Hematopoietic multipotent progenitor cell (in vitro differentiated cells): ENCODE measurements at places on chromosomes 4 and X.

GRCh38 chrX:10608099-10608498 is 12.3 kb downstream of the MID1 start:
- no peak for DNase-seq

DNA sequence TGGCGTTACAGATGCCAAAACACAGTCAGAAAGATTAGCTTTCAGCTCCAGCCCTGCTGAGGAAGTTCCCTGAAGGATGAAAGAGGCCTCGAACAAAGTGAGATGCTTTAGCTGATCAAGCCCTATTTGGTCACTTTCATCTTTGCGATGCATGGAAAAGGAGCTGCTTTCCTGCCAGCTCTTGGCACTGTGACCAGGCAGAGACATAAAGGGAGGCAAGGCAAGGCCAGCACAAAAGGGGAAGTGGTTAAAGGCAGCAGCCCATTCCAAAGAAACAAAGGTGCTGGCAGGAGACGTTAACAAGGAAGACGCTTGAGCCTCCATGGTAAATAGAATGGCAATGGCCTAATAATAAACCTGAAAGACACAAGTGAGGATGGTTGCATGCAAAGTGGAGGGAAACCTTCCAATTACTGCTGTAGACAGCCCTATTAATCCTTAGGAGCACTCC is 617.1 kb upstream of the INTU start:
- no peak for DNase-seq

- no peak for DNase-seq
These were observed 540 bp upstream of the HADH start for GRCh38 chr4:107989162-107989536.

GRCh38 chrX:118047446-118048186 is 69.0 kb downstream of the KLHL13 start:
- DNase-seq: no peak

- no peak for DNase-seq
These were observed 149.9 kb downstream of the CHIC2 start for GRCh38 chr4:53914313-53915016.

- DNase-seq: no peak
These were observed 67.0 kb upstream of the RPS6KA3 start for GRCh38 chrX:20333672-20334071.

- no peak for DNase-seq
These were observed 936 bp downstream of the TMEM144 start for GRCh38 chr4:158211222-158211621.

- DNase-seq: peak; percentile 17
These were observed 41.8 kb upstream of the AP1AR start for GRCh38 chr4:112189754-112190153.

GRCh38 chr4:141660880-141661279 is 24.5 kb downstream of the IL15 start:
- DNase-seq: no peak

GRCh38 chr4:1367936-1368289 is 20.9 kb downstream of the UVSSA start:
- no peak for DNase-seq

GRCh38 chr4:54726907-54727306 is 69.2 kb downstream of the KIT start:
- DNase-seq: no peak

DNA sequence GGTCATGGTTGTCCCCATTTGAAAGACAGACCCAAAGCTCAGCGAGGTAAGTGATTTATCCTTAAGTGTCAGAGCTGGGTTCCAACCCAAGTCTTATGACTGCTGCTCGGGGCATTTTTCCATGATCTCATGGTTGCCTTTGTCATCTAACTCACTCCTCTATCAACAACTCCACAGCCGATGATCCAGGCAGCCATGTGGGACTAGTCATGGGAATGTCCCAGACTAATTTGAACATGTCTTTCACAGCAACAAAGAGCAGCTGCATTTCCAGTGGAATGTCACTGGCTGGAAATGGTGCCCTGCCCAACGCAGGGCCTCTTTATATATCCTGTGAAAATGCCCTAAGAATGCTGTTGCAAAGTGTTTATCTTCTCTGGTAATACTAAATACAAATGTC is 284.8 kb upstream of the PPARGC1A start:
- DNase-seq: no peak

DNA sequence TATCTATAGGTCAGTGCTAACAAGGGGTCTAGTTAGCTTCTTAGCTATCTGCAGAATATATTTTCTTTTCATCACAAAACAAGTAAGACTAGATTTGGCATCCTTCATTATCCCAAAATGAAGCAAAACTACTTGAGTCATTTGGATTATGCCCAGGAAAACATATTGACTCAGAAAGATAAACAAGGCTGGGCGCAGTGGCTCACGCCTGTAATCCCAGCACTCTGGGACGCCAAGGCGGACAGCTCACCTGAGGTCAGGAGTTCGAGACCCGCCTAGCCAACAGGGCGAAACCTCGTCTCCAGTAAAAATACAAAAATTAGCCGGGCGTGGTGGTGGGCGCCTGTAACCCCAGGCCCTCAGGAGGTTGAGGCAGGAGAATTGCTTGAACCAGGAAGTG is 18.0 kb upstream of the MND1 start:
- DNase-seq: no peak

DNA sequence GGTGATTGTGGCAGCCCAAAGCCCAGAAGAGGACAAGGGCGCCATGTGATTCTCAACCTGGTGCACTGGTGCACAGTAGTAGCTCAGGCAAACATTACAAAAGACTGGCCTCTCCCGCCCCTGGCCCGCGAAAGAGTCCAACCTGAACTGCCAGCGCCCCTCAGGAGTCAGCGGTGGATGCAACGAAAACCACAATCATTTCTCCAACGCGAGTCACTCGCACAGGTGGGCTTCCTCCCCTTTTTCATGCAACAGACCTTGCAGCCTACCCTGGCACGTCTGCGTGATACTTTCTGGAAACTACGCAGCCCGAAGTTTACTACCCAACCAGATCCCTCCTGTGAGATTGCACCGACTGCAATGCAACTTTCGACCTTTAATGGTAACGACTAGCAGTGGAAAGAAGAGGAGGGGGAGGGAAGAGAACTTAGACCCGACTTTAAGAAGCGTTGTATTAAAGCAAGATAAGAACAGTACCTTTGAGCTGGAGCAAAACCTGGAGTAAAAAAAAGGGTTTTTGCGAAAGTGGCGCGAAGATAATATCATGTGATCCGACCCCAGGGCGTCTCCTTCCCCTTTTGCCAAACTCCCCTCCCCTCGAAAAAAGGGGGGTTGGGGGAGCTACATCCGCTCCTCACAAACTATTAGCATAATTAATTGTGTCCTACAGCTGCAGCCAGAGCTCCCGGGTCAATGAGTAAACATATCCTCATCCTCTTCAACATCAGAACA is 63.3 kb upstream of the CCDC160 start:
- DNase-seq: peak; percentile 21

- DNase-seq: no peak
These were observed 216.7 kb downstream of the IL13RA2 start for GRCh38 chrX:114800719-114801118.

DNA sequence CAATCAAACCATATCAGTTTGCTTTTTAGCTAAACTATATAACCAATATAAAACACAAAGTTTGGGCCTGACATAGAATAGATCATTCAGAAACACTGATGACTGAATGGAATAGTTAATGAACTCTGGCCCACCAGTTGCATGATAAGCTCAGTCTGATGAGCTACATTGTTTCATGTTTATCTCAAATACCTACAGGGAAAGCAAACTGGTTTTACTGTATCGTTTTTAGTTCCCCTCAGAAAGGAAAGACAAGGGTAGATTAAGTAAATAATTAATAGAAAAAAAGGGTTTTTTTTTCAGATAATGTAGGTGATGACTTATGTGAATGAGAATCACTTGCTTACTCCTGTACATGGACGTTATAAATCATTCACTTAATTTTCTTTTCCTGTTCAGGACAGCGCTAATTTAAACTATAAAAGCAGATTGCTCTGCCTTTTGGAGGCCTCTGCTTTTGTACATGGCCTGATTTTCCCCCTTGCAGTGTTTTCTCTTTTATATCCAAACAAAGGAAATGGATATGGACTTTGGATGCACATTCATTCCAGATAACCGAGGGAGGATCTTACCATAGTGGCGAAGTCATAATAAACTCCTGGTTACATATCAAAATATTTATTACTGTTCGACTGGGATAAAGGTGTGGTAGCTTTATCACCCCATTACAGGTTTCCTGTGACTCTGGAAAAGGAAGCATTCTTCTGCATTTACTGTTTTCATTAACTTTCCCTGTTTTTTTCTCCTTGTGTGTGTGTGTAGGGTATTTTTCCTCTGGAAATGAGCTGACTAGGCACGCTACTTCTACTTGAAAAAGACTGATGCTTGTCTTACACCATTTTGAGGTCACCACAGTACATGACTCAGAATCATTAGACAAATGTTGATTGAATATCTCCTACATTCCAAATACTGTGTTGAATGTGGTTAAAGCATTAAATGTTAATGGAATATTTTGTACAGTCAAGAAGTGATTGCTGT is 373.1 kb upstream of the HS3ST1 start:
- DNase-seq: no peak

GRCh38 chr4:7892212-7893019 is 47.2 kb downstream of the AFAP1 start:
- DNase-seq: no peak

DNA sequence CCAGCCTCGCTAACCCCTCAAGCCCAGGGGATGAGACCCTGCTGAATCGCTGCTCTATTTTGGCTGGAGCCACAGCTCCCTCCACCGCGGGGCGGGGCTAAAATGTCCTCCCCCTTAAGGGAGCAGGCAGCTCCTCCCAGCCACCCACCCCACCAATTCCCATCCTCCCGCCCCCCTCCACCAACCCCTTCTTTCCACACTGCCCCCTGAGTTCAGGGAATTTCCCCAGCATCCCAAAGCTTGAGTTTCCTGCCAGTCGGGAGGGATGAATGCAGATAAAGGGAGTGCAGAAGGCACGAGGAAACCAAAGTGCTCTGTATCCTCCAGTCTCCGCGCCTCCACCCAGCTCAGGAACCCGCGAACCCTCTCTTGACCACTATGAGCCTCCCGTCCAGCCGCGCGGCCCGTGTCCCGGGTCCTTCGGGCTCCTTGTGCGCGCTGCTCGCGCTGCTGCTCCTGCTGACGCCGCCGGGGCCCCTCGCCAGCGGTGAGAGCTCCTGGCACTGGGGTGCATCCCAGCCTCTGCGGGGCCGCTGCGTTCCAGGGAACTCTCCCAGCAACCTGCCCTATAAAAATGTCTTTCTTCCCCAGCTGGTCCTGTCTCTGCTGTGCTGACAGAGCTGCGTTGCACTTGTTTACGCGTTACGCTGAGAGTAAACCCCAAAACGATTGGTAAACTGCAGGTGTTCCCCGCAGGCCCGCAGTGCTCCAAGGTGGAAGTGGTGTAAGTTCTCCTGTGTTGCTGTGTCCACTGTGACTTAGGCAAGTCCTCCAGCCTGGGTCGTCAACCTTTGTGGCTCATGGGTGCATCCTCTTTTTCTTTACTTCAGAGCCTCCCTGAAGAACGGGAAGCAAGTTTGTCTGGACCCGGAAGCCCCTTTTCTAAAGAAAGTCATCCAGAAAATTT is at the start of gene CXCL6:
CXCL6 (plus strand) TSS at position 306 of the 907 bp plus-strand sequence; CDS start at position 379, 73 bp downstream.
- no peak for DNase-seq

GRCh38 chr4:178081896-178082295 is 639.7 kb upstream of the AGA start:
- no peak for DNase-seq

GRCh38 chr4:75997946-75998345 is 7.2 kb upstream of the SDAD1 start:
- DNase-seq: no peak

- no peak for DNase-seq
These were observed 132.3 kb upstream of the PTCHD1 start for GRCh38 chrX:23202326-23202725.

DNA sequence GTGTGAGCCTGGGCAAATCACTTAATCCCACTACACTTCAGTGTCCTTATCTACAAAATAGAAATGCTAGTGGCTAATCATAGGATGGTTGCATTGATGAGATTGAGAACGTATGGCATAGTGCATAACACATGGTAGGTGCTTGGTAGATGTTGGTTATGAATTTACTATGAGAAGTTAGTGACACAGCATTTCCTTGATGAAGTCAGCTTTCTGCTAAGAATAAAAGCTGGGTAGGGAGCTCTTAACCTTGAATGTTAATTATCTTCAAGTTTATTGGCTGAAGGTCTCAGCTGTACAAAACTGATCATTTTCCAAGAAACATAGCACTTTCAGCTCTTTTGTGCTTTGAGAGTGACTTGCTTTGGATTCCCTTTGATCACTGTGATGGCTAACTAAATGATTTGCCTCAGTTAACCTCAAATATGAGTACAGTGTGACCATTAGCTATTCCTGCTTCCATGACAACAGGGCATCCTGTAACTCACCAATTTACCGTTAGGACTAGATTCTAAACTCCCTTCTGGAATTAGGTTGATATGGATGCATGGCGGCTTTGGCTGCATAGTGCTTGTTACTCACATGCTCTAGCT is 17.8 kb downstream of the PDK3 start:
- no peak for DNase-seq

- DNase-seq: no peak
These were observed 98.8 kb upstream of the STX18 start for GRCh38 chr4:4640692-4641091.

GRCh38 chr4:185398618-185399017 is 2.0 kb downstream of the ANKRD37 start:
- no peak for DNase-seq

- DNase-seq: no peak
These were observed 654.9 kb upstream of the HTR2C start for GRCh38 chrX:113929004-113929403.

DNA sequence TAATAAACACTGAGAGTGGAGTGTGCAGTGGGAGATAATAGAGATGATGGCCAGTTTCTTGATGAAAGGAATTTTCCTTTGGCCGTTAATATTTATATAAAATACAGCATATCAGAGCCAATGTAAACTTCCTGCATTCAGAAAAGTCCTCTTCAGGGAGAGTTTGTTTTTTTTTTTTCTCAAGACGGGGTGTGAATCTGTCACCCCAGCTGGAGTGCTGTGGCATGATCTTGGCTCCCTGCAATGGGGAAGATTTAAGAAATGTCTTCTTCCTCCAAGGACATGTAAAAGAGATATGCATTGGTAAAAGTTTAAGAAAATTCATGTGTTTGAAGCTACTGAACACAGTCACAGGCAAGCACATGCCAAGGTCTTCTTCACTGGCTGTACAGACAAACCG is 25.4 kb upstream of the TBC1D9 start:
- DNase-seq: no peak

DNA sequence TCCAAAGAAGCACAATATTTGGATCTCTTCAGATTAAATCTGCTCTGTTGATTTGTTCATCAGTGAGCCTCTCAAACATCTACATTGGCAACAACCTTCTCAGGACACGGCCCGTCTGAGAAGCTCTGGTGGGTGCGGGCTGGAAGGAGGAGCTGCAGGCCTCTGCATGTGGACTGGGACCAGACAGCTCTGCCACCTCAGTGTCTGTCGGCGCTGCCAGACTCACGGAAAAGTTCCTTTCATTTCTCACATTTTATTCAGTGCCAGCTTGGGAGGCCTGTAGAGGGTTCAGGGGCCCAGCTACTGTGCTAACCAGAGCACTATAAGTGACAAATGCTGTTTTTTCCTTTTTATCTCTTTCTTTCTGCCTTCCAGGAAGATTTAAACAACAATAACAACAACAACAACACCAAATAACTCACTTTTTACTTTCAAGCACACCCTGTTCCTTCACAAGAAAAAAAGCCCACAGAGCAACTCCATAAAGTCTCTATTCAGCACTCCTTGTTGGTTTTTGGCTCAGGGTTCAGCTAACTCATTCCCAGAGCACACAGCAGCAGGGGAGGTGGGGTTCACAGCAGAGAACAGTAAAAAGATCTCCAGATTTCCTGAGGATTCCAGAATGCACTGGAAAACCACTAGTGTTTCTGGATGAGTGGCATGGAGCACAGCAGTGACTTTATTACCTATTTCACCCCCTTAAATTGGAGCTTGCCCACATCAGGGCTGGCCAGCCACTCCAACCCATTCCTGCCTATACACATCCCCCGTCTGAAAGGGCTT is 23.2 kb upstream of the HOPX start:
- DNase-seq: no peak
